Activated T-helper 1 cell treated with anti-CD3 and anti-CD28 coated beads, Interleukin-2, amount 50 U/mL, for 16 hours (primary cell): ENCODE measurements at places on chromosomes 3 and 15.

GRCh38 chr3:181189556-181189955, 200.0 kb upstream of the DNAJC19 start:
- no peak for DNase-seq

DNA sequence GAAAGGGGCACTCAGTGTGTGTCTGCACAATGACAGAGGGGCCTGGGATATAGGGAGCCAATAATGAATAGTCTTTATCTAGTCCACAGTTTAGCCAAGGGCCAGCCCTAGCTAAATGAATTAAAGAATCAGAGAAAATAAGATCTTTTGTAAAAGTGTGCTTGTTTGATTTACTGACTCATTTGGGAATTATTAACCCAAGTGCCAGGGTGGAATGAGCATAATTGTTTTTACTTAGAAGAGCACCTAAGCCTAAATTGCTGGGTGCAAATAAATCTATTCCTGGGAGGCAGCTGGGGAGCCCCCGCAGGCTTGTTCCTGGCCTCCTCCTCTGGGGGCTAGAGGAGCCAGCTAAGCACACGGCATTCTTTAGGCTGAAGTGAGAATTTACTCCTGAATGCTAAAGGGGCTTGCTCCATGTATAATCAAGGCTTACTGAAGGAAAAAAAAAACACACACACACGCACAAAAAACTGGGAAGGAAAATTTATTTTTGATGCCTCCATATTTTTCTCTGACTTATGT, 405.3 kb upstream of the SUCLG2 start:
- no peak for DNase-seq

GRCh38 chr3:173660645-173661299, 263.2 kb downstream of the NLGN1 start:
- no peak for DNase-seq

GRCh38 chr3:158100681-158101080, 5.5 kb downstream of the SHOX2 start:
- no peak for DNase-seq

DNA sequence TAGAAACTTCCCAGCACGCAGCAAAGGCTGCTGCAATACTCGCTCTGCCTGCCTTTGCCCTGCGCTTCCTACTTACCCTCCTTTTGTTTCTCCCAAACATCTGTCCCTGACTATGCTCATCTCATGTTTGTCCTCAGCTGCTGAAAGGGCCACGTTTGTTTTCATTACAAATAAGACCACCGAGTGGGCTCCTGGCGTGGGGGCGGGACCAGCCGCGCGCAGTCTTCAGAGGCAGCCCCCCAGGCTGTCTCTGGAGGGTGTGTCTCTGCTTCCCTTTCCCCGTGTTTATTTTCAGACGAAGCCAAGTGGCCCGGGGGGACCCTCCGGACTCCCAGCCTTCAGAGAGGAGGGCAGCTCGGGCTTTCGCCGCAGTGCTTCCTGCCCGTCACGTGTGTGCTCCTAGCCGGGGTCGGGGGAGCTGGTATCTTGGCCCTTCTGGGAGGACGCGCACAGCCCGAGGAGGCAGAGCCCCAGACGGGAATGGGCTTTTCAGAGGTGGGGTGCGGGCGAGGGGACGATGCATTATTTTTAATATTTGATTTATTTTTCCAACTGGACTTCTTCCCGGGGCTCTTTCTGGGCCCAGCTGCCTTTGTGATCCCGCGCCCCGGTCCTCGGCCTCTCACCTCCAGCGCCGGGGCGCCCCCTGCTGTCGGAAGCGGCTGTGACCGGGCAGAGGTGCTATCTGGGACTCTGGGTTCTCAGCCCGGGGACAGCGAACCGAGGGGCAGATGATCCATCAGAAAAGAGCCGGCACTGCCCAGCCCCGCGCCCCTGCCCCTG, 70.0 kb upstream of the CGNL1 start:
- DNase-seq: peak; percentile 75

DNA sequence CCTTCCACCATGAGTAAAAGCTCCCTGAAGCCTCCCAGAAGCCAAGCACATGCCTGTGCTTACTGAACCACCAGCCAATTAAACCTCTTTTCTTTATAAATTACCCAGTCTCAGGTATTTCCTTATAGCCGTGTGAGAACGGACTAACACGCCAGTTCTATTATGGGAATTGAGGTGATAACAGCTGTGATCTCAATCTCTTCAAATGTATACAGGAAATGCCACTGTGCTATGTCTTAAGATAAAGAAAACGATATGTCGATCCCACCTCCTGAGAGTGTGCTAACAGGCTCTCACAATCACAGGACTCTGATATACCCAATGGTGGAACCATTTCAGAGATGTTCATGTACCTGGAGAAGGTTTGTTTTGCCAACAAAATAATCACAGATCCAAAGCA, 26.2 kb downstream of the CHSY1 start:
- no peak for DNase-seq

- DNase-seq: no peak
Observed at GRCh38 chr15:39228889-39229288, 352.0 kb upstream of the THBS1 start.

DNA sequence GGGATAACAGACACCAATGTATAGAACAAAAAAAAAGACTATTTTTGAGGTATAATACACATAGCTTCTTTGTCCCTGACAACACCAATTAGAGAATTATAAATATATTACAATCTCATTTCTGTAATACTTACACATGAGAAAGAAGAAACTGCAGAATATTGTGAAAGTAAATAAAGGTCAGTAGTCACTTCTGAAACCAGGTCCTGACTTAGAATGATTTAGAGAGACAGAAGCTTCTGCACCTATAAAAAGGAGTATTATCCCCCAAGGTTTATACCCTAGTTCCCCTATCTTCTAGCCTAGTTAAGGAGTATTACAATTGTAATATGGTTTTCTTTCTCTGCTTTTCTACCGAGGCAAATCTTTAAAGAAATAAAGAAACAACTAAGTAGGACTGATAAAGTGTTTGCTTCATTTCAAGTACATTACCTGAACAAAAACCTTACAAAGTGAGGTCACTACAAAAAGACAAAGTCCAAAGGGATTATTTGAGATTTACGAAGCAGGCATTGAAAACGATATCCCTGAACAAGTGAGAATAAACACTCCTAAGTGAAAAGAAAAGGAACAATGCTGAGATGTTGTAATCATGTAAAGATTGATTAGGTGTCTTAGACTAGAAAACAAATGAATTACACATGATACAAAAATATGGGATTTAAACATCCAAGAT, 103.0 kb downstream of the GBE1 start:
- DNase-seq: no peak

DNA sequence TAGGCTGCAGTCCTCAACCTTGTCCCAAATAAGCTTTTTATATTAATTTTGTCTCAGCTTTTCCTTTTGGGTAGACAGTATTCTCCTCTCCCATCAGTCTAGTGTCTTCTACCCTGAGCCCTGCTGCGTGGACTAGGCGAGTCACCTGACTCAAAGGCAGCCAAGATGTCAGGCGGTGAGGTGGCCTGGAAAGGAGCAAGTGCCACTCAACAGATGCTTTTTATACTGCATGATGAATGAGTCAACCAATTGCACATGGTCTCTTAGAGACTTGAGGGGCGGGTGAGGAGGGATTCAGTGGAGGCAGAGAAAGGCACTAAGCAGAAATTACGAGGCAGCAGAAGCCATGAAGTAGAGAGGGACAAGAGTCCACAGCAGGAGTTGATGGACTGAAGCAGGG, 95.9 kb downstream of the FRMD4B start:
- no peak for DNase-seq

GRCh38 chr15:45134682-45135604, 5.1 kb downstream of the DUOX1 start:
- no peak for DNase-seq

- peak; percentile 7 for DNase-seq
Observed at GRCh38 chr3:32106929-32107362, 526 bp downstream of the GPD1L start.

DNA sequence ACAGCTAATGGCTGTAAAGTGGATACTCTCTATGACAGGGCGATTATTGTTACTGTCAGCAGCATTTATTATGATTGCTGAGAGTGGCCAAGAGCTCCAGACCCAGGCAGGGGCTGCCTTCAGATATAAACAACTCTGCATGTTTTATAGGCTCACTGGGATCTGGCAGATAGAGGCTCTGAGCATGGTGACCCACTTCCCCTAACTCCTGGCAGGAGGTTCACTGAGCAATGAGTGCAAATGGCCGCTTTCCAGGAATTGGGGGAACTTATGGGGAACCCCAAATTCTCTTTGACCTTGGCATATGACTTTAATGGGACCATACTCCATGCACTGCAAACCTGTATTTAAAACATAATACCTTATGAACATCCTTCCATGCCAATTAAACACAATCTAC, 59.0 kb downstream of the SCN5A start:
- DNase-seq: no peak

- DNase-seq: no peak
Observed at GRCh38 chr3:29454161-29454611, 173.3 kb downstream of the RBMS3 start.

- no peak for DNase-seq
Observed at GRCh38 chr3:56858331-56858730, 56.6 kb upstream of the ARHGEF3 start.
